ENCODE measurements at places on chromosomes 16 and 17.

DNA sequence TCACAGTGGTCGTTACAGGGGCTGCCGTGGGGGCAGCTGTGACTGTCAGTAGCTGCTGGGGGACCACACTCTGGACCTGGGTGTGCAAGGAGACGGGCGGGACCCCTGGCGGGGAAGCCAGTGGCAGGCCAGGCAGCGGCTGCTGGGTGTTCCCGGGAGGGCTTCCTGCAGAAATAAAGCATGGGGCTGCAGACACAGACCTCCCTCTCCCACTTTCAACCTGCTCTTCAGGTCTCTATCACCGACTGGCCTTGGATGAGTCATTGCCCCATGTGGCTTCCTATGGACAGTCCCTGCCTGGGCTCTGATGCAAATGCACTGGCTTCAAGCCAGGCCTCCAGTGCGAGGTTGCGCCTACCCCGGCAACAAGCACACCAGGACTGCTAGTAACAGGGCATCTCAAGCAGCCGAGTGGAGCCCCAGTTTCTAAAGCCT lies 17.2 kb downstream of the SREBF1 start:
- peak; percentile 28 for DNase-seq

- DNase-seq: no peak
Observed at GRCh38 chr17:14331225-14331981, 30.5 kb downstream of the HS3ST3B1 start.

DNA sequence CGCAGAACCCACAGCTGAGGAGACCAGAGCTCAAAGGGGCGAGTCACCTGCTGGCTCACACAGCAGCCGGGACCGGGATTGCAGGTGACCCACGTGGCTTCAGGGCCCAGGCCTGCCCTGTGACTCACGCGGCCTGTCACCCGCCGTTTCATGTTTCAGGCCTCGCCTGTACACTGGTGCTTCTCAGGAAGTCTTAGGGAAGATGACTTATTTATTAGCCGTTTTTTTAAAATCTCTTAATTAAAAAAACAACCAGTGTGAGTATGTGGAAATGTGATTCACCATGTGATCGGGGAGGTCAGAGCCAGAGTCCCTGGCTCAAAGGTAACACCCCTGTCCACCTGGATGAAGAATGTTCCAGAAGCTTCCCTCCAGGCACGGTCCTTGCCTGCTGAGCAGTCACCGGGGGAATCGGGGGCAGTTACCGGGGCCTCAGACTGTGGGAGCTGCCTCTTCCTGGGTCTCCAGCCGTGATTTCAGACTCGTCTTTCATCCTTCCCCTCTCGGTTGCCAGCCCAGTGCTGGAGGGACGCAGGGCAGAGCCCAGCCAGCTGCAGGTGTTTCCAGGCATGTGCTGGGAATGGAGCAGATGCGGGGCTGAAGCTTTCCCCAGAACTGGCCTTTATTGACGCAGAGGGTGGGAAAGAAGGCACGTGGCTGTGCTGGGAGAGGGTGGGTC lies 49.3 kb downstream of the CMIP start:
- no peak for DNase-seq

DNA sequence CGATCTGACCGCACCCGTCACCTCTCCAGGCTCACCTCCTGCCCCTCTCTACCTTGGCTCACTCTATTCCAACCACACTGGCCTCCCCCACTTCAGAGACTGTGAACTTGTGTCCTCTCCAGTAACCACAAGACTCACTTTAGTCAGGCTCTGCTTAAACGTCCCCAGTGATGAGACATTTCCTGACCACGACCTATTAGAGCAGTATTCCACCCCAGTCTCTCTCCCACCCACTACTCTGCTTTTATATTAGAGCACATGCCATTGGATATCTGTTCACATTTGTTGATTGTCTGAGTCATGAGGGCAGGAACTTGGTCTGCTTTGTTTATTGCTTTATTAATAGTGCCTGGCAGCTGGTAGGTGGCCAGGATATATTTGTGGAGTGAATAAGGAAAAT lies 20.1 kb downstream of the COX11 start:
- no peak for DNase-seq

DNA sequence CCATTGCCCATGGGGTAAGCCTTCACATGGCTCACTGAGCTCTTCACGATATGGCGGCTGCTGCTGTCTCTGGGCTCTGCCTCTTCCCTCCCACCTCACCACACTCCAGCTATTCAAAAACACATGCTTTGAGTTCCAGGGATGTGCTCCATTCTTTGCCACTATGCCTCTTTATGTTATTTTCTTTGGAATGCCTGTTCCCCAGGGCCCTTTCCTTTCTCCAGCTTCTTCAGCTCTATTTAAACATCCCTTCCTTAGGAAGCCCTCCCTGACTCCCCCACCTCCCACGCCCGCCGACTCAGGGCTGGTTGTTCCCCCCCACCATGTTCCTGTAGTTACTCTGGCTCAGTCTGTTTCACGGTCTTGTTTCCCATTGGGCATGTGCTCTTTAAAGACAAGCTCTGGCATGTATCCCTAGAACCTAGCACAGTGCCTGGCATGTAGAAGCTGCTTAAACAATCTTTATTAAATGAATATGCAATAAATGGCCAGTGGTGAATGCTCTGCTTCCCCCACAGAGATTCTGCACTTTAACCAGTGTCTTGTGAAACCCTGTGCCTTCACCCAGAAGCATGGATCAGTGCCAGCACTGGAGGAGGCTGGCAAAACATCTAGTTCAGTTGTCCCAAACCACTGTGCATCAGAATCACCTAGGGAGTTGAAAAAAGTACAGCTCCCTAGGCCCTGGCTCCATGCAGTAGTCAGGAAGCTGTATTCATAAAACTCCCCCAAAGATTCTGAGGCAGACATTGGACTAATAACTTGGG lies 6.9 kb downstream of the MYCBPAP start:
- DNase-seq: no peak
